Astrocyte (in vitro differentiated cells and primary cell): ENCODE measurements at places on chromosomes 16 and 17. TPM values are rescaled to one million over a fixed set of nuclear protein-coding genes. Genes with fewer than 3 reads are reported as not detected.

GRCh38 chr17:81535480-81536298, 7.5 kb downstream of the FSCN2 start:
- DNase-seq = no peak

DNA sequence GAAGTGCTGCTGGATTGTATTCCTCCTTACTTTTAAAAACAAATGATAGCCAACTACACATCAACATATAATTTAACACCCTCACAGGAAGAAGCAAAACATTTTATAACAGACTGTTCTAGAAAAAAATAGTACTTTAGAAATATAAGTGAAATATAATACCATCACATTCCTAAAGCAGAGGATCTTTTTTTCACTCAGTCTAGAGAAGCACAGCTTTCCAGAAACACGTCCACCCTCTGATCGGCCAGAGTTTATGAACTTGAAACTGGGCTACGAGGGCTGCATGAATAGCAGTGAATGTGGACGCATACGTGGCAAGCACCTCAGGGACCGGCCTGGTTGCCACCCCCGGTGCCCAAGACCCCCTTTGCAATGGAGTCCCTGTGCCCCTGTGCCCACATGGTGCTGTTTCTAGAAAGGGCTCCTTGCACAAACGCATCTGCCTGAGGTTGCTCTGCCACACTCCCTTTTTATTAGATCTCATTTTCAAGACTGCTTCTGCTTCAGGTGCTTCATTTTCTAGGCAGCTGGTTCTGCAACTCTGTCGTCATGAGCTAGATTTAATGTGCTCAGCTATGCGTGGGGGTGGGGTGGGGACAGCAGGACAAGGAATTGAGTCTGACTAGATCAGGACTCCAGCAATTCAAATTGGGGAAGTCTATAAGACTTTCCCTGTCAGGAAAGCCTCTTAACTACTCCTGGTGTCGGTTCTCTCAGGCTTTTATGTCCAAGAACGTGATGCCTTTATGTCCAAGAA, 29.1 kb upstream of the ERN1 start:
- no peak for DNase-seq

DNA sequence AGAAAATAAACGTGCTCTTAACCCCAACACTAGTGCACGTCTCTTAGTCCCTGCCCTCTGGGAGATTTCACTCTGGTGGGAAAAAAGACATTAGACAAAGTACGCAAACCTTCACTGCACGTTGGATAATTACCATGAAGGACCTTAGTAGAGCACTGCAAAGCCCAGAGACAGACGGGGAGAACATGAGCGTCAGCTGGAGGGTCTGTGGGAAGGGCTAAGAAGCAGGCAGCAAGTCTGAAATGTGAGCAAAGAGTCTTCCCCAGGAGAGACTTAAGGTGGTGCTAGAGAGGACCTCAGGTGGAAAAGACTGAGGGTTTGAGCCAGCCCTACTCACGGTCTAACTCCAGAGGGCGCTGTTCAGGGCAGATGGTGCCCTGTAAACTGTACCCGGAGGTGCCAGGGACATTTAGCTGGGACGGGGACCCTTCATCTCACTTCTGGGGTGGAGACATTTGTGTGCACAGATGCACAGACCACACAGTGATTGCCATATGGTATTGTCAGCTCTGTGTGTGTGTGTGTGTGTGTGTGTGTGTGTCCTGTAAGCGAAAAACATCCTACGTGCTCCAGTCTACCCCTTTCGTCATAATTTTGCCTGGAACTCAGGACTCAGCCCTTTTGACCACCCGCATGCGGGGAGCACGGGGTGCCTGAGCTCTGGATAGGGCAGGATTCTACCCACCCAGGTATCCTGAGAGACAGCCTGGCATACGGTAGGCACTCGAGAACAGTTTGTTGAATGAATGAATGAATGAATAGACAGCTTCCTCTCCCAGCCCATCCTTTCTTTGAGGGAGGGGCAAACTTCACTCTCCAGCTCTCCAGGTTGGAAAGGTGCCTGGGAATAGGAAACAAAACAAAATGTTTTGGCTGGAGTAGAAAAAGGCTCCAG, 10.1 kb upstream of the STAC2 start:
- DNase-seq = peak; percentile 35

GRCh38 chr17:55002458-55002857, 33.9 kb downstream of the STXBP4 start:
- DNase-seq = no peak

DNA sequence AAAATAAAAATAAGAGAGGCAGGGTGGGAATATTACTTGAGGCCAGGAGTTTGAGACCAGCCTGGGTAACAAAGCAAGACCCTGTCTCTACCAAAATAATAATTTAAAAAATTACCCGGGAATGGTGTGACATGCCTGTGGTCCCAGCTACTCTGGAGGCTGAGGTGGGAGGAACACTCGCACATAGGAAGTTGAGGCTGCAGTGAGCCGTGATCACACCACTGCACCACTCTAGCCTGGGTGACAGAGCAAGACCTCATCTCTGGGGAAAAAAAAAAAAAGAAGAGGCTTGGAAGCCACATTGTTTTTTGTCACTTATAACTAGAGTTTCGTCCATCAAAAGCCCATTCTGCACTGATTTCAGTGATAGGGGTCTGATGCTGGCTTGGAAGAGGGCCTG, 3.3 kb upstream of the TMEM235 start:
- DNase-seq = no peak

- DNase-seq = no peak
Observed at GRCh38 chr17:61175298-61176142, 224.1 kb upstream of the TBX2 start.

DNA sequence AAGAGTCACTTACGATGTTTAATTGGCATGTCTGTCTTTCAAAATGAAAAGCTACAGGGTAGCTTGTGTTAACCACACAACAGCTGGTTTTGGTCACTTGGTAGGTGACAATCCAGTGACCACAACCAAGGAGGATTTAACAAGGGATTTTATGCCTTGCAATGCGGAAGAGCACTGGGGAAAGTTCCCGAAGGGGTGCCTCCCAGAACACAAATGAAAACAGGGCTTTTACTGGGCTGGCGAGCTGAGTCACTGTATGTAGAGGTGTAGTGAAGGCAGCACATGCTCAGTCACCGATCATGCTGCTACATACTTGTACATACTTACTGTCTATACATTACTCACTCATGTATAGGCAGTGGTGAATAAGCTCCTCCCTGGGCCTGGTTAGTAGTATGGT, 483.5 kb downstream of the CDH13 start:
- DNase-seq = no peak

- no peak for DNase-seq
Observed at GRCh38 chr16:57843400-57843799, 41.1 kb upstream of the KIFC3 start.

DNA sequence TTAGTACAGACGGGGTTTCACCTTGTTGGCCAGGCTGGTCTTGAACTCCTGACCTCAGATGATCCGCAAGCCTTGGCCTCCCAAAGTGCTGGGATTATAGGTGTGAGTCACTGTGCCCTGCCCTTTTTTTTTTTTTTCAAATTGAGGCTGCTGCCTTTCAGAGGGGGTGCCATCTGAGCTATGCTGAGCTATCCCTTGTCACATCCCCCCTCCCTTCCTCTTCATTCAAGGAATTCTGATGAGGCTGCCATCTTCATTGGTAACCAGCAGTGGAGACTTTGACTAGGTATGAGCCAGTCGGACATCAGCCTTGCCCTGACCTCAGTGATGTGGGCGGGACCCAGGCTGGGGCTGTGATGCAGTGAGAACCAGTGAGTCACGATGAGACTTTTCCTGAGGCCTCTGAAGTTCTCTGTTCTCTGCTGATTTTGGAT, 24.4 kb upstream of the GPT2 start:
- DNase-seq = peak; percentile 80

DNAH17 gene
- total RNA-seq = 0.12 and 0.14 TPM in 2 replicates

ABCC12 gene
- not detected in 2 replicates for total RNA-seq

FAM117A gene
- 5.4 and 8.0 TPM in 2 replicates for total RNA-seq

CA4 gene
- not detected in 2 replicates for total RNA-seq

DUXB gene
- total RNA-seq = not detected in 2 replicates

C17orf78 gene
- not detected in 2 replicates for total RNA-seq
